Activated naive CD4-positive, alpha-beta T cell treated with anti-CD3 and anti-CD28 coated beads, Interleukin-2, amount 50 U/mL, for 72 hours (primary cell): ENCODE measurements at places on chromosomes 7 and 10. TPM values are rescaled to one million over a fixed set of nuclear protein-coding genes. Genes with fewer than 3 reads are reported as not detected.

The PRLHR gene
- total RNA-seq = not detected

The CYP3A5 gene
- not detected for total RNA-seq

The MUC12 gene
- total RNA-seq = 0.34 TPM

The FFAR4 gene
- not detected for total RNA-seq

The STRIP2 gene
- 120 TPM for total RNA-seq

The ELN gene
- total RNA-seq = not detected

The CPN1 gene
- total RNA-seq = not detected

The NPFFR1 gene
- total RNA-seq = not detected

The NKX1-2 gene
- total RNA-seq = not detected

The PRPS1L1 gene
- not detected for total RNA-seq

The SRI gene
- 101 TPM for total RNA-seq

The GARIN1A gene
- total RNA-seq = 1.1 TPM

The ZC3HAV1L gene
- 2.0 TPM for total RNA-seq

The PRSS37 gene
- total RNA-seq = not detected

The NPSR1 gene
- total RNA-seq = not detected

The TUBAL3 gene
- total RNA-seq = not detected
